Astrocyte (in vitro differentiated cells and primary cell): ENCODE measurements at places on chromosomes 6 and 20. TPM values are rescaled to one million over a fixed set of nuclear protein-coding genes. Genes with fewer than 3 reads are reported as not detected.

- no peak for DNase-seq
Measured at GRCh38 chr6:13611715-13612114, 3.4 kb upstream of the NOL7 start.

DNA sequence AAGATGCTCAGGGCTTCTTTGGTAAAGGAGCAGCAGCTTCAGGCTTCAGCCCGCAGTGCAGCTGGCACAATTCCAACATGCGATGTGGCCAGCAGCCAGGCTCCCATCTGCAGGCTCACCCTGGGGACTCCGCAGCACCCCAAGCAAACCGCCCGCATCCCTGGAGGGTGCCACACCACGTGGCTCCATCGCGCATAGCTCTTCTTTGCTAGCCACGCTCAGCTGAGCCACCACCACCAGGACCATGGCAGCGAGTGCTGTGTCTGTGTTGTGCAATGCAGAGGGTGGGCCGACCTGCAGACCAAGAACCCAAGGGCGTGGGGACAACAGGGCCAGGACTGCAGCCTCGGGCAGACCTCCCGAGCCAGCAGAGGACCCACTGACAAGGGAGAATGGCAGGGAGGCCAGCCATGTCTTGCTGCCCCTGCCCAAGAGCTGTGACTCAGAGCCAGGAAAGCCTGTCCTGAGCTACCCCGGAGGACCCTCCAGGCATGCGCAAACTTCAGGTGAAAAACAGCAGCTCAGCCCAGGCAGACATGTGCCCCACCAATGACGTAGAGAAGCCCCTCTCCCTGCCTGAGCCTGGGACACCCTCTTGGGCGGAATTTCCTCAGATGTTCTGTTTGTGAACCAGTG is 87.8 kb downstream of the GINS1 start:
- DNase-seq: no peak

GRCh38 chr6:166439366-166440091 is 56.8 kb upstream of the MPC1 start:
- DNase-seq: no peak

Gene CAGE1
- total RNA-seq: 0.10 and 0.30 TPM in 2 replicates

Gene ZSCAN16
- total RNA-seq: 1.9 and 2.5 TPM in 2 replicates
